Kidney epithelial cell (primary cell): ENCODE measurements at places on chromosomes 12 and 14. TPM values are rescaled to one million over a fixed set of nuclear protein-coding genes. Genes with fewer than 3 reads are reported as not detected.
A peak's percentile ranks its signal among the peaks of the same experiment; 100 is the strongest.

- no peak for DNase-seq
Measured at GRCh38 chr12:96007729-96008128, 11.6 kb upstream of the HAL start.

DNA sequence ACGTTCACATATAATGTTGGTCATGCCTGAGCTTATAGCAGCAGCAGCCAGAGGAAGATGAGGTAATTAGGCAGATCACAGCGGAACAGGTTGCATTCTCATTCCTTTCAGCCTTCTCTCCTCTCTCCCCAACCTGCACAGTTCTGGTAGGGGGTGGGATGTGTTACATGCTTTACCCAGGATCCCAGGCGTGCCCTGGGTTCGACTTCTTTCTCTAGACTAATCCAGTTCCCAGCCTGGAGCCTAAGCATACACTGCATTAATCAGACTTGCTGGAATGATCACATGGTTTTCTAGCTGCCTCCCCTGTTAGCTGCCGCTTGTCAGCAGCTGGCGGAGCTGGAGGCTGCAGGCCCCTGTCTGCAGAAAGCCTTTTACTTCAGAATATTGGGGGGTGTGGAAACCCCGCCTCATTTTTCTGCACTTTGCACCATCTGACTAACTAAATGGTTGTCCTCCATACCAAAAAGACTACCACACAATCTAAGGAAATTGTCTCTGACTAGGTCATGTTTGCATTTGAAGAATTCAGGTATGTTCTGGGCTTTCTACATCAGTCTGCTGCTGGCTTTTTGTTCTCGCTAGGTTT is 46.0 kb upstream of the EVL start:
- no peak for DNase-seq

DNA sequence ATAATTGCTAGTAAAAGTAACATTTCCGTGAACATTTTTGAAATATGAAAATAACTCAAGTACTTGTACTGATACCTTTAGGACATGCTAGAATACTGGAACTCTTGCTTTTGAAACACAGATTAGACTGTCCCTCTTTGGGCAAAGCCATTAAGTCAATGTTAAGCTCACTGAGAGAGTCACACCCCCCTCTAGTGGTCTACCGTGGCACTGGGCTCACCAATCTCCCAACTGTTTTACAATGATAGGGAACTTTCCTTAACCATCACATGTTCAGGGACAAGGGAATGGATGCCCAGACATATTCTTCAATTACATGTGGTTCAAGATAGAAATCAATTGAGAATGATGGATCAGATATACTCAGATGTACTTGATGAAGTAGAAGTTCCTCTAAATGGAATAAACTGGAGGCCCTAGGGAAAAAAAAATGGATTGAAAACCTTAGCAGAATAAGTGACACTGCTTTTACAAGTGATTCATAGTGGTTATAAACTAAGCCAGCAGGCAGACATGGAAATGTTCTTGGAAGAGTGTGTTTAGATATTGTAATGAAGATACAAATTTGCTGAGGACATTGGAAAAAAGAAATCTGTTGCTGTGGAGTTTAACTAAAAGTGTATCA is 17.8 kb downstream of the NANOG start:
- peak; percentile 14 for DNase-seq

DNA sequence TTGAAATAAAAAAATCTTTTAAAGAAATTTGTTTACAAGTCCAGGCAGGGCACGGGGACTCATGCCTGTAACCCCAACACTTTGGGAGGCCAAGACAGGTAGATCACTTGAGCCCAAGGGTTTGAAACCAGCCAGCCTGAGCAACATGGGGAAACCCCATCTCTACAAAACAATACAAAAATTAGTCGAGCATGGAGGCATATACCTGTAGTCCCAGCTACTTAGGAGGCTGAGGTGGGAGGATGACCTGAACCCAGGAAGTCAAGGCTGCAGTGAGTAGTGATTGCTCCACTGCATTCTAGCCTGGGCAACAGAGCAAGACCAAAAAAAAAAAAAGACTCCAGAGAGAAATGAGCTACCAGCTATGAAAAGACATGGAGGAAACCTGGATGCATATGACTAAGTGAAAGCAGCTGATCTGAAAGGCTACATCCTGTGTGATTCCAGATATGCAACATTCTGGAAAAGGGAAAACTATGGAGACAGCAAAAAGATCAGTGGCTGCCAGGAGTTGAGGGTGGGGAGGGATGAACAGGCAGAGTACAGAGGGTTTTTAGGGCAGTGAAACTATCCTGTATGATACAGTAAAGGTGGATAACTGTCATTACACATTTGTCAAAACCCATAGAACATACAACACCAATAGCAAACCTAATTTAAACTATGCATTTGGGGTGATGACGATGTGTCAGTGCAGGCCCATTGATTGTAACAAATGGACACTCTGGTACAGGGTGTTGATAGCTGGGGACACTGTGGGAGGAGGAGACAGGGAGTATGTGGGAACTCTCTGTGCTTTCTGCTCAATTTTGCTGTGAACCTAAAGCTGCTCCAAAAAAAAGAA is 59.9 kb downstream of the PRKAB1 start:
- DNase-seq = no peak

DNA sequence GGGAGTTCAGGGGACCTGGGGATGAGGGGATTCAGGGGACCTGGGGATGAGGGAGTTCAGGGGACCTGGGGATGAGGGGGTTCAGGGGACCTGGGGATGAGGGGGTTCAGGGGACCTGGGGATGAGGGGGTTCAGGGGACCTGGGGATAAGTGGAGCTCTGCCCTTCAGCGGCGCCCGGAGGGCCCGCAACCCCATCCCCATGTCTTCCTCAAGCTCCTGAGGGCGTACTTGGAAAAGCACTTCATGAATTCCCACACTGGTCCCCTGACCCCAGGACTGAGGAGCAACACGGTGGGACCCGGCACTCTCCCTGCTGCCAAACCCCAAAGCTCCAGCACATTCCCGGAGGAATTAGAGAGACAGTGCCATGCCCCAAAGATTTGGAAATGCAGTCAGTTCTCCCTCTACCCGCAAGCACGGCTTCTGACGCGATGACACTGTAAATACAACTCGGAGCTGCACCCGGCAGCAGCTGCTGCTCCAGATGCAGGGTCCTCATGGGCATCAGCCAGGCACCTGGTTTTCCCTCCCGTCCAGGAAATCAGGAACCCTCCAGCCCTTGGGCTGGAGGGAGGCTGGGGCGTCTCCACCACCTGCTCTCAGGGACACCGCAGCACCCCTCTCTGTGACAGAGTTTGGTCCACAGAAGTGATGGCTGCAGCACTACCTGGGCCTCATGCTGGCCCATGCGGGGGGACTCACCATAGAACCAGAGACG is 32.8 kb upstream of the C14orf180 start:
- DNase-seq = no peak

DNA sequence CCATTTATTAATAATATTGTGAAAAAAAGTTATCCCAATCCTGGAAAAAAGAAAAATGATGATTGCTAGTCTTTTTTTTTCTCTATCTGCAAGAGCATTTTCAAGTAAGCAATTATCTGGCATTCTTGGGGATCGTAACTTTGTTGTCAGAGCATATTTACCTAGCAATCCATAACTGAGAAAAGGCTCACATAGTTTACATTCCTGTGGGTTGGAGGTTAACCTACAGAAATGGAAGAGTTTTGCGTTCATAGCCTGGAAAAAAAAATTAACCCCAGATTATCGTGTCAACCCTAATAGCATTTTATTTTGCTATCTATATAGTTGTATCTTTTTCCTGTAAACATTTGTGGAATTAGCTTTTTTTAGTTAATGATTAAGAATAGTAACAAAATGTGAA is 292.3 kb downstream of the DAD1 start:
- peak; percentile 55 for DNase-seq

DNA sequence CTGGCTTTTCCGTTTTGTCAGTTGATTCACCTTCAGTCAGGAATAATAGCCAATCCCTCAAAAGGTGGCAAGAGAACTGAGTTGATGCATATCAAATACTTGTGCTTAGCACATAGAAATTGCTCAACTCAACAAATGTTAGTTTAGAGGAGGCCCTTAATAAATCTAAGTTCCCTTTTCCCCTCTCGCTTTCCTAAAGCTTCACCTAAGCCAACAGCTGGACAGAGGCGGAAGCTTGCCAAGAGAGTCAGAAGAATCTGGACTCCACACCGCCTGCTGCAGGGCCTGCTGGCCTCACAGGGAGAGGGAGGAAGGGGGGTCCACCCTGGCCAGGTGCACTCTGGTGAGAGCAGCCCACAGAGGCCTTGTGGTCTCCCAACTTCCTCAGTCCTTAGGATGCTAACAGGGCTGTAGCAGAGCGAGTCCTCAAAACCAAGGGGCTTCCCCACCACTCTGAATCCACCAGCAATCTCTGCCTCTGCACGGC is 213.1 kb downstream of the CHST11 start:
- DNase-seq = no peak

GRCh38 chr14:79745046-79745445 is 466.3 kb downstream of the DIO2 start:
- DNase-seq = no peak

- no peak for DNase-seq
Measured at GRCh38 chr14:57482120-57482519, 11.5 kb downstream of the CCDC198 start.

GRCh38 chr12:109892748-109893147 is 7.3 kb upstream of the TCHP start:
- DNase-seq = no peak

Gene ABCD2
- total RNA-seq = not detected in 2 replicates

Gene ISM2
- 0.13 and 1.2 TPM in 2 replicates for total RNA-seq

Gene GLIPR1
- total RNA-seq = 28.4 and 31.9 TPM in 2 replicates
